ENCODE measurements at places on chromosomes 7 and 10.
A peak's percentile ranks its signal among the peaks of the same experiment; 100 is the strongest.

DNA sequence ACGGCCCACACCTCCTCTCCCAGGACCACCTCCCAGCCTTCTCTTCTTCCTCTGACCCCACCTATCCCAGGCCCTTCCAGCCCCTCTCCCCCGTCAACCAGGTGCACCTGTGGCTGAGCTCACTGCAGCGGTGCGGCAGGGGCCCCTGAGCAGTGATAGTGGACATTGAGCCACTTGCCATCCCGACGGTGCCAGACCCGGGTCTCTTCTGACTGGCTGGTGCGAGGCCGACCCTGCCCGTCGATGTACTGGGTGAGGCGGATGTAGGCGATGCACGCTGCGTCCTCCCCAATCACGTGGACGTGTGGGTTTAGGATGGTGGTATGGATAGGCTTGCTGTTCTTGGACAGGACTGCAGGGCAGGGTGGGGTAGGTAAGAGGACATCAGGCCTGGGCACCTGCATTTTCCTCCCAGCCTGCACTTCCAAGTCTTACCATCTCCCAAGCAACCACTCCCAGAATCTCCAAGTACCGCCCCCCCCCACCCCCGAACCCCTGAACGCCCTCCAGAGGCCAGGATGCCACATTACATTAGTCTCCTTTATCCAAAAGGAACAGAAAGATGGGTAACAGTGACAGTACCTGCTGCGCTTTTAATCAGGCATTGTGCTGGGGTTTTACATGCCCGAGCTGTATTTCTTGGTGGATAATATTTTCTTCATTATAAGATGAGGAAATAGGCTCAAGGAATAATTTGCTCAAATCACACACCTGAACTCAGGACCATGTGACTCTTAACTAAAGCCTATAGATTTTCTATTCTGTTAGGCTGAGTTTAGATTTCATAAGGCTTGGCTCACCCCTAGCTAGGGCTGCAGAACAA is 3.7 kb upstream of the NDST2 start:
- no peak for DNase-seq

DNA sequence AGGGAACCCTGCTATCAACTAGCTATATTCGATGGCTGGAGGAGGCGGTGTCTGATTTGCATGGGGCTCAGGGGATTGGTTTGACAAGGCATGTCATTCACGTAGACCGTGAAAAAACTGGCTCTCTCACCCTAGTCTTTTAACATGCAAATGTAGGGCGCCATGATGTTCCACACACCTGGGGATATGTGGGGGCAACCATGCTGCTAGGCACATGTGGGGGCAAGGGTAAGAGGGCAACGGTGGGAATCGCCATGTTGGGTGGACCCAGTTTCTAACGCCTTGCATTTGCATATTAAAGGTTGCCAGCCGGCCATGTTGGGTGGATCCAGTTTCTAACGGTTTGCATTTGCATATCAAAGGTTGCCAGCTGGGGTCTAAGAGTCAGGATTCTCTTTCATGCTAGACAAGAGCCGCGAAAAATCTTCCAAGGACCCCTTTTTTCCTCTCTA is 419.2 kb upstream of the NFE2L3 start:
- DNase-seq: no peak

- DNase-seq: no peak
Measured at GRCh38 chr7:64885520-64886240, 17.4 kb upstream of the ZNF273 start.

- DNase-seq: no peak
Measured at GRCh38 chr10:11893749-11894278, 70.7 kb downstream of the PROSER2 start.

DNA sequence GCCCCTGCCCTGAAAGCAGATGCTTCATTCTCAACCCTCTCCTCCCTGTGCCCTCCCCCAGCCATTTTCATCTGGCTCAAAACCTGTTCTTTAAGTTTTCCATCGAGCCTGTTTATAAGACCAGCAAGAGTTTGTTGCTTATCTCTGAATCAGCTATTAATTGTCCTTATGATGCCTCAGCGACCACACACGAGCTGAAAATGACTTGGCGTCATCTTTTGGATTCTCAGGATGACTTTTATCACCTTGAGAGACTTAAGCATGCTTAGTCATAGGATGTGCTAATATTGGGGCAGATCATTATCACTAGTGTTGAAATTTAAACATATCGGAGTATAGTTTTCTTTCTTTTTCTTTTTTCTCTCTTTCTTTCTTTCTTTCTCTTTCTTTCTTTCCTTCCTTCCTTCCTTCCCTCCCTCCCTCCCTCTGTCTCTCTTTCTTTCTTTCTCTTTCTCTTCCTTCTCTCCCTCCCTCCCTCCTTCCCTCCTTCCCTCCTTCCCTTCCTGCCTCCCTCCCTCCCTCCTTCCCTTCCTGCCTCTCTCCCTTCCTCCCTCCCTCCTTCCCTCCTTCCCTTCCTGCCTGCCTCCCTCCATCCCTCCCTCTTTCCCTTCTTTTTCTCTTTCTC is 184.5 kb downstream of the PHTF2 start:
- DNase-seq: no peak

DNA sequence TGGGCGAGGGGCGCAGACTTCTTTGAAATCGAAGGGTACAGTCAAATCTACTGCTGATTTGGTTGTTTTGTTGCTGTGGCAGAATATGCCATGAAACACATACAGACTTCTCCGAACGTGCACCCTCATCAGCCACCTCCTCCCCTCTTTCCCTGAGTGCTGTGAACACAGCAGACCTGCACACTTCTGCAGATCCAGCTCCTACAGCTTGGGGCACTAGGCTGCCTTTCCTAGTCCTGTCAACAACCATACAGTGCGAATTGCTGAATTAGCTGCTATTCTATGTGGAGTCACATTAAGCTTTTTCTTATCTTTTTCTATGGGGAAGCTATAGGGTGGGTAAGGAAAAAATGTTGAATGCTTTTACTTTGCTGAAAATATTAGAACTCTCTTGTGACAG is 57.5 kb downstream of the COL17A1 start:
- no peak for DNase-seq

GRCh38 chr10:59234194-59234593 is 57.8 kb downstream of the PHYHIPL start:
- DNase-seq: no peak

GRCh38 chr10:63703113-63703670 is 182.0 kb downstream of the REEP3 start:
- no peak for DNase-seq

GRCh38 chr7:3922175-3922635 is 621.2 kb downstream of the SDK1 start:
- no peak for DNase-seq

- DNase-seq: no peak
Measured at GRCh38 chr7:71350680-71351079, 218.7 kb downstream of the GALNT17 start.

- DNase-seq: no peak
Measured at GRCh38 chr7:42746214-42746613, 165.7 kb downstream of the C7orf25 start.

GRCh38 chr7:69800495-69800894 is 202.2 kb downstream of the AUTS2 start:
- DNase-seq: no peak

- DNase-seq: no peak
Measured at GRCh38 chr10:23693501-23693901, 254.6 kb downstream of the OTUD1 start.

DNA sequence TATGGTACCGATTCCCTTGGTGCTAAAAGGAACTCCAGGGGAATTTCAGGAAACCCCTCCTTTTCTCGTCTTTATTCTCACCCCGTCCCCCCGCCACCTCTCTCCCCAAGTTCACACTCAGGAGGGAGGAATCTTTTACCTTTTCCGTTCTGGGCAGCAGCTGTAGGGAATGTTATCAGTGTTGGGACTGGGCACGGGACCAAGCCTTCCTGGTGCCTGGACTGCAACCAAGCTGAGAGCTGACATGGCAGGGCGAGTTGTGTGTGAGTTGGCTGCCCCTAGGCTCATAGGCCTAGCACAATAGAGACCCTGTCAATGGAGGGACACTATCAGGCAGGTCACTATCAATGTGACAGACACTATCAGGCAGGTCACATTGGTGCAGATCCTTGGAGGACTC is 121.4 kb downstream of the TCF7L2 start:
- DNase-seq: no peak

GRCh38 chr10:24215196-24215595 is 6.3 kb downstream of the KIAA1217 start:
- DNase-seq: no peak

GRCh38 chr10:80464557-80465450 is 10.7 kb downstream of the TSPAN14 start:
- no peak for DNase-seq

- no peak for DNase-seq
Measured at GRCh38 chr7:151999424-152000090, 25.9 kb upstream of the GALNT11 start.

DNA sequence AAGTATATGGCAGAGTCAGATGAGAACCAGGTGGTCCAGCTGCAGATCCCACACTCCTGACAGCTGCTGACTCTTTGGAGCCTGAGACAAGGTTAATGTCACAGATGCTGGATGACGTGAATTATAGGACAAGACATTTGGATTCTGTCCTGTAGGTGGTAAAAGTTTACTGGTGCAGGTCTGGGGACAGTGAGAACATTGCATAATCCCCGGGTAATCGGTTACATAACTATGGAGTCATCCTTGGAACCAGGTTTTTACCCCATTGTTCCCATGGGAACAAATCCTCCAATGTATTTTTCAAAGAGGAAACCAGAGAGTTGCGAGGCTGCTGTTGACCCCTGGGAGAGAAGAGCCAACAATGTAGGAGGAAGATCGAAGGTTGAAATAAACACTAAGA is 27.5 kb upstream of the ZCCHC24 start:
- DNase-seq: no peak

GRCh38 chr10:103828107-103828506 is 27.3 kb downstream of the SH3PXD2A start:
- DNase-seq: no peak

DNA sequence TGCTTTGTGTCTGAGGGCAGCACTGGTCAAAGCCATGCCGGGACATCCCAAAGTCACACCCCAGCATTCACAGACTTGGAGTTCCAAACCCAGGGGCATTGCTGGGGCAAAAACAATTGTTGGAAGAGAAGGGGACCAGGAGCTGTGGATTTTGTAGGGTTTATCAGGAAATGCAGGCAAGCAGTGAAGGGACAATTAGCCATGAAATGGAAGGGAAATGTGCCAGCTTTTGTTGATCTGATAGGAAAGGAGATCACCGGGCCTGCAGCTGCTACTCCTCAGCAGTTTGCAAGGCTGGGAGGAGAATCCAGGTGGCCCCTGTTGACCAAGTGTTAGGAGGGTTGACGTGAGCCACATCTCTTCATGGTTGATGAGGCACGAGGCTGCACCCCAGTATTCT is 2.5 kb upstream of the BRI3 start:
- no peak for DNase-seq

DNA sequence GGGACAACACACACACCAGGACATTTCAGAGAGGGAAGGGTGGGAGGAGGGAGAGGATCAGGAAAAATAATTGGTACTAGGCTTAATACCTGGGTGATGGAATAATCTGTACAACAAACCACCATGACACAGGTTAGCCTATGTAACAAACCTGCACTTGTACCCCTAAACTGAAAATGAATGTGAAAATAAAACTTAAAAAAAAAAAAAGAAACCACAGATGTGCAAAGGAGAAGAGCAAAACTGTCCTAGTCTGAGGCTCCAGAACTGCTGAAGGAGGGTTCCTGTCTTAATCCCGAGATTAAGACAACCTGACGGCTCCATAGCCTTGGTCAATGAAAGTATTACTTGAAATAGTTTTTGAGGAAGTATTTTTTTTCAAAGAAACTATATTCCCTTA is 423.0 kb downstream of the NEBL start:
- DNase-seq: no peak

DNA sequence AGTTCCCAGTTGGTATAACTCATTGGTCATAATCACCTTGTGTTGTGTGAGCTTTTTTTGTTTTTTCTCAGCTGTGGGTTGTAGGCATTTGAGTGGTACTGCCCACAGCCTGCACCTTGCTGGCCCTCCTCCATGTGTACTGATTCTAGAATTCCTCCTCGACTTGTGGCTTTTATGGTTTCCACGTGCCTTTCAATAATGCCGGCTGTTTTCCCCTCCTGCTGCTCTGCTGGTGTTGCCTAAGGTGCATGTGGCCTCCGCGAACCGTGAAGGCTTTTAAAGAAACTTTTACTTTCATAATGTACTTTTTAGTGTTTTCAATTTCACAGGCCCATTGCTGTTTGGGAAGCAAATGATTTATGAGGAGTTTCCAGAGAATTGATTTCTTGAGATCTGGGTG is 518.0 kb downstream of the REEP3 start:
- DNase-seq: no peak

- DNase-seq: no peak
Measured at GRCh38 chr10:122298206-122298597, 27.1 kb downstream of the BTBD16 start.

DNA sequence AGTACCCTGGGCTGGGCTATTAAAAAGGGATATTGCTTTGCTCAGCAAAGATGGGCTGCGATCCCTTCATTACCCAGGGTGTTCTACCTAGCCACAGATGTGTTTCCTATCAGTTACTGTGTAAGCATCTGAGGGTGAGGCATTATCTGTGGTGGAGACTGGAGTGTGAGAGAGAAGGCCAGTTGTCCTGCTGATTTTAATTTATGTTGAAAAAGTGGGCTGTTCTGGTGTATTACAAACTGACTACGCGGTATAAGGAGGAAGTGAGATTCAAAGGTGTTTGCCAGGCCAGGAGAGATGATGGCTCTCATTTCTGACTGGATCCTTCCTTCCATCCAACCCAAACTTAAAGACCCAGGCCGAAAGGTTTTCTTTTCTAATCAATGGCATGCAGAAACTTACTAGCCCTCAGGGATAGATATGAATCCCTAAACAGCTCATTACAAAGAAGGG is 7.6 kb downstream of the TCF7L2 start:
- DNase-seq: no peak

DNA sequence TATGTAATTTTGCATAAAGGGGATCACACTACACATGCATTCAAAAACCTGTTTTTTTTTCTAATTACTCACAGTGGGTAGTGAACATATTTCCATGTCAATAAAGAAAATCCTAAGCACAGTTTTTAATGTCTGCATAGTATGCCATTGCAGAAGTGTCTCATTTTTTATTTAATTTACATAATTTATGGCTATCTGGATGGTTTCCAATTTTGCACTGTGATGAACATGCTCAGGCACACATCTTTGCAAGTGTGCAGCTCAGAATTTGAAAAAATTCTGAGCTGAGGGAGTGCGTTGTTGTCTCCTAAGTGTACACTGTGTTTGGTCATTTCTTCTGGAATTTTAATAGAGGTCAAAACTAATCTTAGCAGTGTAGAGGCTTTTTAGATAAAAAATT is 2.2 kb downstream of the NPFFR1 start:
- no peak for DNase-seq

- DNase-seq: no peak
Measured at GRCh38 chr7:19465861-19466260, 243.0 kb downstream of the POLR1F start.

- peak; percentile 44 for DNase-seq
Measured at GRCh38 chr10:88880282-88881076, 434 bp downstream of the STAMBPL1 start.

- DNase-seq: no peak
Measured at GRCh38 chr10:129580901-129581300, 113.9 kb downstream of the MGMT start.

DNA sequence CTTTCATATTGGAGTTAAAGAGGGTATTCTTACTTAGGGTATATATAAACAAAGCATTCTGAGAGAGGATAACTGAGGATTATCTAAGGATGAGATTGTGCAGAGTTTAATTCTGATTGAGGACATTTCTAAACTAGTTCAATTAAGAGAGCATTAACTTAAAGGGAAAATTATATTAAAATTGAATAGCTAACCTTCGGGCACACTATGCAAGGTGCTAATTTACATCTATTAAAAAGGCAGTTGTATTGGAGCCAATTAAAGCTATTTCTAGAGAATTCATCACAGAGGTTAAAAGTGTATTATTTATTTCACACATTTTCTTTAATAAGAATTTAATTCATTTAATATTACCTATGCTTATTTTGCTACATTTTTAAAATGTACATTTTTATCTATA is 17.0 kb upstream of the PIK3CG start:
- no peak for DNase-seq
